Stimulated activated CD8-positive, alpha-beta memory T cell treated with anti-CD3 and anti-CD28 coated beads, Interleukin-4, amount 100 ng/mL, for 1 hour (primary cell): ENCODE measurements at places on chromosomes 12 and 14.

DNA sequence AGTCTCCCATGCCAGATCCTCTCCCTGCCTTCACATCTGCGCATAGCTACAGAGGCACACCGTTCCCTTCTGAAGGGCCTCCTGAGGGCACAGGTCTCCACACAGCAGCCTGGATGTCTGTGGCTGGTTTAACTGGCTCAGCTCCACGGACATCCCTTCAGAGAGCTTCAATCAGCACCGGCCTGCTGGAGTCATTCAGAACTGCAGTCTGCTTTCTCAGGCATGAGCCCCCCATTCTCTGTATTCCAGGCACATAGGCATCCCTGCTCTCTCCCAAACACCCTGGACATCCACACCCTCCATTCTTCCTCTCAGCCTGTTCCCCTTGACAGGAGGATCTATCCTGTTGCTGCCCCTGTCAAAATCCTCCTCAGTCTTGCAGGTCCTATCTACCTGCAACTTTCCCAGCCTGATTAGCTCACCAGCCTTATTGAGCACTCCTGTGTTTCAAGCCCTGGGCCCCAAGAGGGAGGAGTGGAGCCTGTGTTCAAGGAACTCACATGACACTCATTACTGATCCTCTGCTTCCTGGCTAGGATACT is 2.9 kb upstream of the DHRS2 start:
- no peak for DNase-seq

- no peak for DNase-seq
Measured at GRCh38 chr14:101861464-101861863, 100.0 kb downstream of the PPP2R5C start.

- no peak for DNase-seq
Measured at GRCh38 chr14:23396126-23396525, 11.9 kb downstream of the MYH6 start.

DNA sequence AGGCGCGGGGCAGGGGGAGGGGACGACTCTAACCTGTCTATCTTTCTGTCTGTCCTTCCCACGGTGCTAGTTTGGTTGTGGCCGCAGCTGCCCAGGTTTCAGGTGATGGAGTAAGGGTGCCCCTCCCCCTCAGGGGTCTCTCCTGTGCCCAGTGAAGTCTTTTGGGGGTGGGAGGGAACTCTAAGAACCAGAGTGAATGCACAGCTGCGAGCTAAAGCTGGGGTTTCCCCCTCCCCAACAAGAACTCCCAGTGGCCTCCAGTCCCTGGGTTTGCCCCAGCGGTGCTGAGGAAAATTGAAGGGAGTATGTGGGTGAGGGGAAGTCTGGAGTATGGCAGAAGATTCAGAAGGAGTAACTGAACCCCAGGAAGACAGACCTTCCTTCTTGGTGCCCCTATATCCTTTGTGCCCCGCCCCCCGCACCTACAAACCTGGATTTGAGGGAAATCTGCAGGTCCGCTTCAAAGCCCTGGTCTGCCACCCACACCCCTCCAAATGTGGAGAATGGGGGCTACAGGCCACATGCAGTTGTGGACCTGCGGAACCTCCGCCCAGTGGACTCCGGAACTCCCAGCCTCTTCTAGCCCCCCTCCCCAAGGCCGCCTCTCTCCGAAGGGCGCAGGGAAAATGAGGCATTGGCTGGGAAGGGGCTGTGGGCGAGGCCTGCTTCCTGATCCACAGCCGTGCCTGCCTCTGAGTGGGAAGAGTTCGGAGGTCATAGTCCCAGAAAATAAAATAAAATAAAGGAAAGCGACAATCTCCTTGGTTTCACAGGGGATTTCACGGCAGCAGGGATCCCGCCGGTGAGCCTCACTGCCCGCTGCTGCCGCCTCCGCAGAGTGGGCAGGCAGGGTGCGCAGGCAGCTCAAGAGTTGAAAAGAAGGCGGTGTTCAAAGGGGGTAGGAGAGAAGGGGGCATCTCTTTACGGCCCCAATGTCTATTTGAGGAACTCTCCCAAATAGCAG is 3.4 kb upstream of the HOXC9 start:
- no peak for DNase-seq

DNA sequence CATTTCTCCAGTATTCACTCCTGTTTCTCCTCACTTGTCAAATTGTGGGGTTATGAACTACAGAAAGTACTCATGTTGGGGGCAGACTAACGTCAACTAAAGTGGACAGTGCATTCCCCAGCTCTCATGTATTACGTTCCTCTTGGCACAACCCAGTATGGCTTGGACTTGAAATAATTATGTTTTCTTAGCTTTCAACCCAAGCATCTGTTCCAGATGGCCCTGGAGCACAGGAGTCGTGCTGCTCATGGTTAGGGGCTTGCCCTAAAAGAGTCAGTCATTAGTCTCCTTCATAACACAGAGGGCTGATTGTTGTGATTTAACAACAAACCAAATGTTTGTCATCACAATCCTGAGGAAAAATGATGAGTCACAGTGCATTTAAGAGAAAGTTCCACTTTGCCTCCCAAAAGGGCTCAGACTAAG is 154.4 kb downstream of the RPAP3 start:
- no peak for DNase-seq

DNA sequence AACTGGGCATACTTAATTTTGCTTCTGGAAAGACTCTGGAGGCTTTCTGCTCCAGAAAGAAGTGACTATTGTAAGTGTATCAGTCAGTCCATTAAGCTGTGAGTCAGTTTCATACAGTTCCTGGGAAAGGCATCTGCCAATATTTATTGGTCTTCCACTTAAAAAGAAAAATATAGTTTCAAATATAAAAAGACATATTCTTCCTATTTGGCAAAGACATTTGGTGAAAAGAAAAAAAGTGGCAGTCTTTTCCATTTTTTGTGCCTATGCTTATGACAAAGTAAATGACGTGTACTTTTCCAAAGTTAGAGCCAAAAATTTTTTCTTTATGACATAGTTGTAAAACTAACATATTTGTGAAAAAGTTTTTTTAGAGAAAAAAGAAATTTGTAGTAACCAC is 12.3 kb downstream of the TMEM30B start:
- no peak for DNase-seq

GRCh38 chr12:2009623-2010022 is 5.4 kb upstream of the DCP1B start:
- no peak for DNase-seq

DNA sequence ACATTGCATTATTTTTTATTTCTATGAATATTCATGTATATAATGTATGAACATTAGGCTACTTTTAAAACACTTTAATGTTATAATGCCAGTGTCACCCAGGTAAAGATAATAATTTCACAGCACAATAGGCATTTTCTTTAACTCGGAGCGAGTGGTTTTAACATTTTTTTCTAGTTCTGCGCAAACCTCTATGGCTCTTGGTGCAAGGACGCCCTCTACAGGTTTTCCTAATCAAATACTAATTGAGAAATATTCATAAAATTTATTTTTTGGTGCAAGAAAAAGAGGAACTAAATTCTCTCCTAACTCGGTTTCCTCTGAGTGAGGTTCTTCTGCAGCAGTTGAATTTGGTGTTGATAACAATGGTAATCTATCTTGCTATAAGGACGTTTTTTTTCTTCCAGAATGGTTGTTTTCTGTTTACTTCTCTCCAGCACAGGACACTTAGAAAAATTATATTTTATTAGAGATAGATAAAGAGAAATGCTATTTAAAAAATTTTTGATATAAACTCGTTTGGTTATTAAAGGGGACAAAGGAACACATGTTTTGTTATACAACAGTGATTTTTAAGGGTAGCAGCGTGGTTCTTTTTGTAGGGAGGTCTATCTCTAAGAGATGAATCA is 2.4 kb upstream of the WIF1 start:
- DNase-seq = no peak

DNA sequence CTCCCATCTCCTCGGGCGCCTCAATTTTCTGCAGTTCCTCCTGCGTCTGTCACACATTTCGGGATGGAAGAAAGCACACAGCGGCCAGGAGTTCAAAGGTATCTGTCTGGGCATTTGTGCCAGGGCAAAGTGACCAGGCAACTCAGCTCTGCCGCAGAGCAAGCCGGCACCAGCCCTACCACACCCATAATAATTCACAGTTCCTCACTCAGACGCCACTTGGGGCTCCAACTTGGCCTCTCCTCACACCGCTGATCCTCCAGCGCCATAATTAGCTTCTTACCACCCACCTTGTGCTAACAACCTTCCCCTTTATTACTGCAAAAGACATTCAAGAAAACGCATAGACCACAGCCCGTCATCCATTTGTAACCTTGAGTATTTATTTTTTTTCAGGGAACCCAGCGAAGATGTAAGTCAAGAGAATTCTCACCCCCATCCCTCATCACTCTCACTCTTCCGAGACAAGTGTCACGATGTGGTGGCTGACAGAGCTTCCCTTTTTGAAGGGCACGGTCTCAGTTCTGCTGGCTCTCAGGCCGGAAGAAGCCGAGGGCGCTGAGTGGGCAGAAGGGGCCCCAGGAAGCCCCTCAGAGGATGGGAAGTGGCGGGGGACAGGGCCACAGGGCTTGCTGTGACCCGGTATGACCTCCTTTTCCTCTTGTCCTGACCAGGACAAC is 25.2 kb upstream of the NCOR2 start:
- no peak for DNase-seq

GRCh38 chr12:39595928-39596327 is 23.7 kb downstream of the ABCD2 start:
- DNase-seq = no peak

DNA sequence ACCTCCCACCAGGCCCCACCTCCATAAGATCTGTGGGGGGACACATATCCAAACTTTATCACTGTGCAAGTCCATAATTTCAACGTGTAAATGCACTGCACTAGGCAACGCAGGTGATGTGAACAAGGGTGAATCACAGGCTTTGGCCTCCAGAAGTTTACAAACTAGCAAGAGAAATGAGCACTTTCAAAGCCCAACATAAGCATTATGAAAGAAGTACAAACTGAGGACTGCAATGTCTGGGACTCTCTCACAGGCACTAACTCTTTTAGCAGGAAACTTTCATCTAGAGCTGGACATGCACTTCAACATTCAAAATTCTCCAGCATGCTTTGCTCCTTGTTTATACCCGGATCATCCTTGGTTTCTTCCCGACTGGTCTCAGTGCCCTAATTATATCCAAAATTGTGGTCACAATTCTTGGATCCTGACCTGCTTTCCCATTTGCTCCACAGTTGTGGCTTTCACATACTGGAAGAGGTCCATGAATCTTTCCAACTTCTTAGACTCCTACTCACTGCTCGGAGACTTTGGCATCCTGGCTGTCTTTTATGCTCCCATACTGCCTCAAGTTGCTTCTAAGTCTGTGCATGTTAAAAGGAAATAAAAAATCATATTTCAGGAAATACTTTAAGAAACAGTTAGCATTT is 44.9 kb upstream of the STRAP start:
- no peak for DNase-seq

- no peak for DNase-seq
Measured at GRCh38 chr14:47235619-47236018, 439.8 kb downstream of the MDGA2 start.

GRCh38 chr12:116215023-116215422 is 62.5 kb downstream of the MED13L start:
- DNase-seq = no peak

DNA sequence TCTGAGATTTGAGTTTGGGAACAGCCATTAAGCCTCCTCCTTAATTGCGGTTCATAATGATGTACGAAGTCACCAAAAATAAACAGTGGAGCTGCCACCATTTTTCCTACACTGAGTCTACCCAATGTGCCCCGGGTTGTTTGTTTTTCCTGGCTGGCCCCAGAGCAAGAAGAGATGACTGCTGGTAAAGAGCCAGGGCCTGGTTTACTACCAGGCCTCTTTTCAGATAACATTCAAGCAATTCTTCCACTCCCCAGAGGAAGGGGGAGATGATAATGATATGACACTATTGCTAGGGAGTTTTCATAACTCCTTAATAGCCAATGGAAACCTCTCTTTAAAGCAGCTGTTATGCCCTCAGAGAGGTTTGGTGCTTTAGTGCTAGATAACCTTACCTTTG is 42.3 kb downstream of the BRAP start:
- no peak for DNase-seq

- DNase-seq = no peak
Measured at GRCh38 chr14:34912966-34913365, 37.8 kb upstream of the BAZ1A start.

DNA sequence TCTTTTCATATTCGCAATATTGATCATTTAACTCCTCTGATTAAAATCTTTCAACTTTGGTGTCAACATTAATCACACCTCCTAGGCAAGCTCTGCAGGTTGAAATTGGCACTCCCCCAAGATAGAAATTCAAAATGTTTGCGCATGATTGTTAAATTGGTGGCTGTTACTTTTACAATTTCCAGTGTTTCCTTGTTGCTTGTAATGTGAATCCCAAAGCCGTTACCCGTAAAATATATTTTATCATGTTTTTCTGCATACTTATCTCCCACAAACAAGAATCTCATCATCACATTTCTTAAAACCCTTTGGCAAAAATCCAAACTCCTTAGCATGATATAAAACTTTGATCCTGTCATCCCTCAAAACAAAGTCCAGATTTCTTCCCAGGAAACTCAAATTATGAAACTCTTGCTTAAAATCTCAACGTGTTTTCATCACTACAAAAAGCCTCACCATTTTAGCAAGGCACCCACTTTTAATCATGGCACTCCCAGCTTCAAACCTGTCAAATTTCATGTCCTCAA is 14.7 kb downstream of the RTL1 start:
- no peak for DNase-seq

GRCh38 chr12:76880519-76881023 is 1.8 kb upstream of the CSRP2 start:
- DNase-seq = no peak

DNA sequence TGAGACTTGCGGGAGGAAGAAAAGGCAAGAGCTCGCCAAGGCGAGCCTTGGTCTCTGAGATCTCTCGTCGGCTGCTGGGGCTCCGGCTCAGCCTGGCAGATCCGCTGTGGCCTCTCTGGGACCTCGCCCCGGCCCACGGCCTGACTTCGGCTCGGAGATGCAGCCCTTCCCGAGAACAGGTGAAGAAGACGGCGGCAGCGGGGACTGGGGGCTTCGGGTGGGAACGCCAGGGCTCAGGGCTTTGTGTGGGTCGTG is 6.0 kb upstream of the HOXC9 start:
- no peak for DNase-seq

DNA sequence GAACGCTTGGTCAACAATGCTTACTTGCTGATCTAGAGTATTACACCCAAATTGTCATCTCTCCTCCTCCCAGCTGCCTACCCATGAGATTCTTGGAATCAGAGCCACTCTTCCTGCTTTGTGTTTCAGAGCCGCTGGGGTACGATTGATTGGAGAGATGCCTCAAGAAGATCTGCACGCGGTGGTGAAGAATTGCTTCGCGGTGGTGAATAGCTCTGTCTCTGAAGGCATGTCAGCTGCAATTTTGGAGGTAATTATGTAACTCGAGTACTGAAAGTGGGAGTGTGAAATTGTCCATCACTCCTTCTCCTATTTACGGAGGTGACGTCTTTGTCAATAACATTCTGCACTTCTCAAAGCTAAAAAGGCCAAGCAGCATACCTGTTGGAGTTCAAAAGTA is 93.9 kb downstream of the GLT1D1 start:
- DNase-seq = no peak
